ENCODE measurements at places on chromosomes 1 and 21. TPM values are rescaled to one million over a fixed set of nuclear protein-coding genes. Genes with fewer than 3 reads are reported as not detected.
A peak's percentile ranks its signal among the peaks of the same experiment; 100 is the strongest.

LRRC53 gene
- not detected for total RNA-seq

- DNase-seq = no peak
Measured at GRCh38 chr1:1630191-1630964, 1.6 kb upstream of the MMP23B start.

DNA sequence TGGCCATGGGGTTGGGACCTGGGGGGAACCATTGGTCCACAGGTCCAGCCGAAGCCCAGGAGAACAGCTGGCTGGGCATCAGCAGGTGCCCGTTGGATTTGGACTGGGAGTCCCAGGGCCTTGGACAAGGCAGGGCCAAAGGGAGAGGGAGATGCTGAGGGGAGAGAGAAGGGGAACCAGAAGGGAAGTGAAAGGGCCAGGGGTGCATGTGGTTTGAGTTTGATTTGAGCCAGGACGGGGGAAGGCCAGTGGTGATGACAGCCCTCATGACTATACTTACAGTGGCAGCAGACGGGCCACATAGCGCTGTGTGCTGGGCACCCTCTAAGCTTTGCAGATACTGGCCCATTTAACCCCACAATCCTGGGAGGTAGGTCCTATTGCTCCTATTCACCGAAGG is 18.8 kb downstream of the AGRN start:
- no peak for DNase-seq

DNA sequence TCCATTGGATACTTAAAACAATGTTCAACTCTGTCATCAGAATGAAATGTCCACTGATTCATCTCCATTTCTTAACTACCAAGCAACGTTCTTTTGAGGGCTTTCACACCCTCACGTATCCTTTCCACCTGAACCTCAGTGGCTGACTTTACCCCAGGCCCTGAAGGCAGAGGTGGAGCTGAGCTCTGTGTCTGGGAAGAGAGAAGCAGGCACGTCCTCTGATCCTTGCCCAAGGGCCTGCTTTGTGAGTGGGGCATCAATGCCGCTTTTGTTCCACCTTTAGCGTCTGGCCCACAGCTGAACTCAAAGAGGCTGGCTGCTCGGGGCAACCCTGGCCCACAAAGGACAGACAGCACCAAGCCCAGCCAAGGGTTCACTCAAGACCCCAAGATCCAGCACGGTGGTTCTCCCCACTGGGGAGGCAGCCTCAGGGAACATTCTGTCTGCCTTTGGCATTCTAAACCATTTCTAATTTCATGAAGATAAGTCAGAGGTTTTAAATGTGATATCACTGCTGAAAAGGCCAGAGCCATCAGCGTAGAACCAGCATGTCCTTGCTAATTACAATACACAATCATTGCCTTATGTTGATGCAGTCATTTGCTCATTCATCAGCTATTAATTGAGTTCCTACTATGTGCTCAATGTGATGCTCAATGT is 126.0 kb upstream of the UBE2U start:
- DNase-seq = no peak

DNA sequence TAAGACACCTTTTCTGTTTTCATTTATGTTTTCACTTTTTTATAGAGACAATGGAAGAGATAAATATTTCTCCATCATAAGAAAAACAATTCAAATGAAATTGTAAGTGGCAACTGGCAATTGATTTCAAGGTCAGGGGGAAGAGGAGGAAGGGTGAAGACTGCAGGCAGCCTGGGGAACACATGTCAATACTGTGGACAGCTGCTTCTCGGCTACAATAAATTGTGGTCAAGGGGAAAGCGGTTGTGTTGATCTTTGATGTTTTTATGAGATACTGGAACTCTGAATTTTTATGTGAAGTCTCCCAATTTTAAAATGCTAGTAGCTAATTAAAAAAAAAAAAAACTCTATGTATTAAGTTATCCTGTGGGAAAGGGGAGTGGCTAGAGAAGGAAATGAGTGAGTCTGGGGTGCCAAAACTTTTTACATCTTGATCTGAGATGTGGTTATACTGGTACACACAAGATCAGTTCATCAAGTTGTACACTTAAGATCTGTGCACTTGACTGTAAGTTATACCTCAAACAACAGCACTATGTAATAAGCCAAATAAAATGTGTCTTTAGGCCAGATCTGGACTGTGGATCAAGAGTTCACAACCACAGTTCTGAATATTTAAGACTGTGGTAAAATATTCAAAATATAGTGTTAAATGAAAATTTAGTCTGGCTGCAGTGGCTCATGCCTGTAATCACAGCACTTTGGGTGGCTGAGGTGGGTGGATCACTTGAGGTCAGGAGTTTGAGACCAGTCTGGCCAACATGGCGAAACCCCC is 18.0 kb downstream of the SSX2IP start:
- peak; percentile 70 for DNase-seq

- no peak for DNase-seq
Measured at GRCh38 chr21:41739936-41740335, 26.9 kb downstream of the RIPK4 start.

Data from LHCN-M2 (cell line).